ENCODE measurements at places on chromosomes 6 and 20.

GRCh38 chr20:59937150-59937549, 3.0 kb downstream of the PPP1R3D start:
- no peak for DNase-seq

- DNase-seq = no peak
These were observed 14.1 kb downstream of the NFATC2 start for GRCh38 chr20:51528263-51529027.

DNA sequence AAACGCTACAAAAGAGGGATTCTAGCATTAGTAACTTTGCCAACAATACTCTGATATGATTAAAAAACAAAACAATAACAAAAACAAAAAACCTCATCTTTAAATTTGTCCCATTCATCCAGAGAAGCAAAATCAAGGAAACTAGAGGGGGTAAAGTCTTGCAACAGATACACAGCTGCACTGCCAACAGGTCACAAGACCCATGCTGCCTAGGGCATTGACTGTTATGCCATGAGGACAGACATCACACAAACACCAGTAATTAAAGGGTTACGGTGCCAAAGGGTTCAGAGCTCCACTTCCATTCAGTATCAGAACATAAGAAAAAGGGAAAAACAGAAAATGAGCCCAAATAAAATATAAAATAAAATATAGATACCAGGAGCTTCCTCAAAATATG, 1.6 kb downstream of the TBC1D20 start:
- no peak for DNase-seq

DNA sequence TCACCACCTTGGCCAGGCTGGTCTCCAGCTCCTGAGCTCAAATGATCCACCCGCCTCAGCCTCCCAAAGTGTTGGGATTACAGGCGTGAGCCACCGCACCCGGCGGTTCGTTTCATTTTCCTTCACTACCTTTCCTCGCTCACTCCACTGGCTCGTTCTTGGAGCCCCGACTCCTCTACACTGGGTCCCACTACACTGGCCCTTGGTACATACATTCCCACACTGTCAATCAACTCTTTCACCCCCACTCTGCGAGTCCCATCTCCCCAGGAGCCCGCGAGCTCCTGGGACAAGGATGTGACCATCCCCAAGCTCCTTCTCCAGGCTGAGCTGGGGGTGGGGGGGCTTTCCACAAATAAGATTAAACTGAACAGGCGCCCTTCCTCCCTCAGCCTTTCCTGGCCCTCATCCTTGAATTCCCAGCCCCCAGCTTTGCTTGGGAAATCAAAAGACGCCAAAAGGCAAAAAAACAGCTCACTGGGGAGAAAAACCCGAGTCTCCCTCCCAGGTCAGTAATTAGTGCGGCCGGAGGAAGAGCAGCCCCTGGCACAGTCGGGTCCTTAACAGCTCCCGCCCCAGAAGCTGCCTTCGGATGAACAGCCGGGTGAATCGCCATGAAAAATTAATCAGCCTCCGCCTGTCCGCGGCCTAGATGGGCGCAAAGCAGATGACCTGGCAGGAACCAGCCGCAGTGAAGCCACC, 42.8 kb upstream of the LY86 start:
- no peak for DNase-seq

DNA sequence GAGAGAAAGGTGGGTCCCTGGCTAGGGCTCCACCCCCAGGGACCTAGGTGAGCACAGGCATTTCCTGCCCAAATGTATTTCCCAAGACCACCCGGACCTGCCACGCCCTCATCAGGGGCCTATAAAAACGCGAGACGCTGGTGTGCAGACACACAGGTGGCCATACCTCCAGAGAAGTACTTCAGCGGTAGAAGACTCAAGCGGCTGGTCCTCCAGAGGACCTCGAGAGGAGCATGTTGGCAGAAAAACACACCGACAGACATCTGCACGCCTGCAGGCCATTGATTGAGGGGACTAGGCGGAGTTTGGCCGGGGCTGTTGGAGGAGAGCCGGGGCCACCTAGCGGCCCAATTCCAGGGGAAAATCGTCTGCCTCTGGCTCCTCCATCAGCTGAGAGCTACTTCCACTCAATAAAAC, 695.8 kb upstream of the MMS22L start:
- no peak for DNase-seq

DNA sequence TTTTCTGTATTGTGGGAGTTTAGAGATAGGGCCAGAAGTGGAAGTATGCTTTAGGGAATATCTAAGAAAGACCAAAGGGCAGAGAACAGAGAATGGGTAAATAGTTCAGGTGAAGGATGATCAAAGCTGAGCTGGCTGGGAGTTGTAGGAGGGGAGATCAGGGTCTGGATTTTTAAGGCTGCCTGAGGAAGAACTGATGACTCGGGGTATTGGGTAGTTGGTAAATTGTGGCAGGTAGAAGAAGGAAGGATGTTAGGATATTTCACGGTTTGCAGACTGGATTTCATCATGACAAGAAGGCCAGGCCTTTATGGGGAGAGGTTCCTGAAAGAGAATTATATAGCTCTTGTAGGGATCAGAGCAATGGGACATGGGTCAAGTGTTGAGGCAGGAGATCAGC, 492.9 kb downstream of the UTRN start:
- no peak for DNase-seq

DNA sequence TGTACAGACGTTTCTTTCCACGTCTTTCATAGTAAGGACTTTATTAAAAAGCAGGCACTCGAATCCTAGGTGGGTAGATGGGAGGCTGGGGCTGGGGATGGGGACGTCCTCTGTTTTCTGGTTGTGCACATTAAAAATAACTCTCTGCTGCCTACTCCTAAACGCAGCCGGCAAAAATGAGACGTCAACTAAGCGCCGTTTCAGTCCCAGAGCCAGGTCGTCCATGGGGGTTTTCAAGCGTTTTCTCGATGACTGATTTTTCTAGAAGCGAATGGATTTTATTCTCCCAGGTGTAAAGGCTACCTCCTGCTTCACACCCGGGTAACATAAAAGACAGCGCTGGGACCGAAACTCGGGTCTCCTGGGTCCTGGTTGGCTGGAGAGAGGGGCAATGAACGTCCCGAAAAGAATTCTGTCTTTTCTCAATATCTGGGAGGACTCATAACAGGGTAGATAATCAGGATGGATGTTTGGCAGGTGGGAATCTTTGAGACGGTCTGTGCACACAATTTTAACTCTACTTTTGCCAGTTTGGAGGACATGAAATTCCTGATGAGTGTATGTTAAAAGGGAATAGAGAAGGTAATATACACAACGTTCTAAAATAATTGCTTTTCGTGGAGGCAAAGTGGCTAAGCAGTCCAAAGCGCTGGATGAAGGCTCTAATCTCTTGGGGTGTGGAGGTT, 25.2 kb downstream of the GPX6 start:
- DNase-seq = no peak

DNA sequence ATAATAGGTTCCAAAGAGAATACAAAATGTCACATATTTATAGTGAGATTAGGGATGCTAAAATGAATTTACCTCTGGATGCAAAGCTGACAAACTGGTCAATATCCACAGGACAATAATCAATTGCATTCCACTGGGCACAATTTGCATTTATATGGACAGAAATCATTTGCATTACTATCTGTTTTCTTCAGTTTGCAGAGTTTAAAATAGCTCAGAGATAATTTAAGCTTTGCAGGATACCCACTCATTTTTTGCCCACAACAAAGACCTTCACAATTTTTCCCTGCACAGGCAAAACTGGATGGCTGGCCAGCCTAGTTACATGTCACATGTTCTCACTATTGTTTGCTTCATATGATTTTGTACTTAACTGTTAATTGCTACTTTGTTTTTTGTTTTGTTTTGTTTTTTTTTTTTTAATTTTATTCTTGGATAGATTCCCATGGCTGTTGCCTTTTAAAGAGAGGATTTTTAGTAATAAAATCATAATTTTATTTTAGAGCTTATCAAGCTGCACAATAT, 483.5 kb downstream of the UTRN start:
- DNase-seq = no peak

DNA sequence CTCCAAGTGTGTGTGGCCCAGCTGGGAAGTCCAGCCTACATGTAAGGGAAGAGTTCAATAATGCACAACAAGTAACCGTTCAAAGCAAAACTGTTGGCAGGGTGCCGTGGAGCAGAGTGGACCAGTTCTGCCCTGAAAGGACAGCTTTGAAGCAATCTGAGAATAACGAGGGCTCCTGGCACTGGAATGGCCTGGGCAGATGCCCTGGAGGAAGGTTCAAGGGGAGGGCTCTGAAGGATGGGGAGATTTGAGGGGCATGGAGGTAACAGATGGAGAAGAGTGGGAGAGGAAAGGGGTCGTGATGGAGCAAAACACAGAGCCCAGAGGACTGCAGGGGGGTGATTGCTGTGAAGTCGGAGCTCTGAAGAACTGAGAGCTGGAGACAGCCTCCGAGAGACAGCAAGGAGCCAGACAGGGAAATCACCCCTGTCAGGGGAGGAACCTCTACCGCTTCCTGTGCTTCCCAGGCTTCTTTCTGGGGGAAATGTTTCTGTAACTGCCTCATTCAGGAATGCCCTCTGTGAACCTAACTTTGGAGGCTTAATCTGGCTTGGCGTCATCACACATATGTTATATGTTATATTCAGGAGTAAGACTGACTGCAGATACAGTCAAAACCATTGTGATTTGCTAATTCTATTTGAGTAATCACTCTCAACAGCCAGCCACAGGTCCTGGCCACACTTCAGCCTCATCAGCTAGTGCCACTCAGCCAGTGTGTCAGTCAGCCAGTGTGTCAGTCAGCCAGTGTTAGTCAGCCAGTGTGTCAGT, 41.2 kb downstream of the ZC3H12D start:
- no peak for DNase-seq

DNA sequence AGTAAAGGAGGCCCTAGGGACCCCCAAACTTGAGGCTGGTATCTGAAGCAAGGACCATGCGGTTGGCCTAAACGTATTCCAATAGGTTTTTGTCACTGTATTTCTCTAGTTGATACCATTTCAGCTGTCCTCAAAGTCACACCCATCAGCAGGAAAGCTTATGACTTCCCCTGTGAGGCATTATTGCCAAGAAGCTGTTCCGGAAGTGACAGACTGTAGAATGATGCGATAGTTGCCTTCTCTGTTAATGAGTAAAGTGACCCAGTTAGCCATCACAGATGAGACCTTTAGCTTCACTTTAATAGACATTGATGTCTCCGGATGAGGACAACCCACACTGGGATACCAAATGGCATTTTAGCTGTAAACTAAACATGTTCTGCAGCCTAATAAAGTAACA, 147.9 kb downstream of the RNGTT start:
- no peak for DNase-seq

GRCh38 chr6:6844530-6844929, 256.0 kb downstream of the LY86 start:
- DNase-seq = no peak

DNA sequence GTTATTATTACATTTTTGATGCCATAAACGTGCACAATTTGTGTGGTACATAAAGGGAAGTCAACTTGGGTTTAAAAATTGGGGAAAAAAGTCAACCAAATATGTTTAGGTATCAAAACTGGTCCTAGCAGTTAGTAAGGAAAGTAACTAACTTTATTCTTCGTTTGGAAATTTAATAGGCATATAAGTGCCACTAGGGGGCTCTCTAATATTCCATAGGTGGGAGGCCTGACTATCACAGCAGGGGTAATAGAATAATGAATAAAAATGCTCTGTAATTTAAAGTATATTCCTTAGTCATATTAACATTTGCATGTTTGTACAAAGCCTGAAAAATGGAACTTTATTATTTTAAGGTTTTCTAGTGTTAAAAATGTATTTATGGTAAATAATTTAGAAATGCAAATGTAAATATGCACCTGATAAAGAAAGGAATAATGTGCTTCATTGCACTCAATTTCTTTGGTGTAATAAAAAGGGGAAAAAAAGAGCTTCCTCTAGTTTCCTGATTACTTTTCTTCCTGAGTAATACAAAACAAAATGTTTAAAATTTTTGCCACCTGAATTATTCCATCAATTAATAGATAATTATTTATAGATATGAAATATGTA, 125.7 kb upstream of the HDAC2 start:
- no peak for DNase-seq

Data from stimulated activated CD8-positive, alpha-beta memory T cell treated with anti-CD3 and anti-CD28 coated beads, Interleukin-4, amount 100 ng/mL, for 1 hour (primary cell).